GM23338 (cell line): ENCODE measurements at places on chromosomes 16 and 17.

DNA sequence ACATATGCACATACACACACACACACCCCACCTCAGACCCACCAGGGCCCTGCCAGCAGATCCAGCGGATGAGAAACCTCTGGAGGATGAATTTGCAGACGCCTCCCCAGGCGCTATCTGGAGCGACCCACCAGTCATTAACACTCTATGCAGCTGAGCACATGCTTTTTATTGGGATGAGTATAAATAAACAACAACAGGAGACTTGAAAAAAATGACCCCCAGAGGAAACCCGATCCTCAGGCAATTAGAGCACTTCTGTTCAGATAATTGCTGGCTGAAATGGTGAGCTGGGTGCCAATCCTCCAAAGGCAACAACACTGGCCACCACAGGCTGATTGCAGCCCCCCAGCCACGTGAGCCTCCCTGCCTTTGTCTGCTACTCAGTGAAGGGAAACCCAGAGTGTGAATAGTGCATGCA, 32.9 kb downstream of the DYNLRB2 start:
- no peak for DNase-seq

DNA sequence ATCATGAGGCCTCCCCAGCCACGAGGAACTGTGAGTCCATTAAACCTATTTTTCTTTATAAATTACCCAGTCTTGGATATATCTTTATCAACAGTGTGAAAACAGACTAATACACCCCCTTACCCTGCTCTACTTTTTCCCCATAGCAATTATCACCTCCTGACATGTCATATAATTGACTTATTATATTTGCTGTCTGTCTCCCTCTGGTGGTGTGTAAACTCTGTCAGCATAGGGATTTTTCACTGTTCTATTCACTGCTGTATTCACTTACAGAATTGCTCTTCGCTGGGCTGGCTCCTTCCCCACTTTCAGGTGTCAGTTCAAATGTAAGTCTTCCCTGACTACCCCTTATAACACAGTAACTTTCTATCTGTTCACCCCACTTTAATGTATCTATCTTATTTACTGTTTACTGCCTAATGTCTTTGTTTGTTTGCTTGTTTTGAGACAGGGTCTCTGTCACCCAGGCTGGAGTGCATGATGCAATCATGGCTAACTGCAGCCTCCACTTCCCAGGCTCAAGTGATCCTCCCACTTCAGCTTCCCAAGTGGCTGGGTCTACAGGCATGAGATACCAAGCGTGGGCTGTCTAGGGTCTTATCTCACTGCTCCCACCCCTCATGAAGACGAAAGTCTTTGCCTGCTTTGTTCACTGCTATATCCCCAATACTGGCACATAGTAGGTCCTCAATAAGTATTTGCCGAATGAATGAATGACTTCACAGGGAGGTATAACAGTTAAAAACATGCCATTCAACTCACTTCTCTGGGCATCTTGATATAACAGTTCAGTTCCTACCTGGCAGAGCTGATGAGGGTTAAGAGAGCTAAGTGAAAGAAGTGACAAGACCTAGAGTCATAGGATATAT, 52.4 kb upstream of the CDH3 start:
- DNase-seq = peak; percentile 50

DNA sequence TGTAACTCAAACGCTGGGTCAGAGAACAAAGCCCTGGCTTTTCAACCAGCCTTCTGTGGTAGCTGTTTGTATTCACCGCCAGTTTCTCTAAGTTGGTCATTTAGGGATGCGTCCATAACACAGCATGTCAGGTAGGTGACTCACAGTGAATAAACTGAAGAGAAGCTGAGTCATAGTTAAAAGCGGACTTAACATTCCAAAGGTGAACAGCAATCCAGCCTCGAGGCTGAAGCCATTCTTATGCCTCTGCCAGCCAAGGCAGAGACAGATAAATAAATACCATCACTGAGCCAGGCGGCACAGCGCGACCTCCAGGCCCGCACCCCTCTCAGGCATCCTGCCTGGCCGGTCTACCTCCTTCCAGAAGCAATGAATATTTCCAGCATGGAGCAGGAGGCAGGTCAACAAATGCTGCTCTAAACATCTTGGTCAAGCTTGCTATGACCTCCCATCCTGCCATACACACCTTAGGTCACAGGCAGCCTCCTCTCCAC, 12.4 kb upstream of the CACNG4 start:
- DNase-seq = peak; percentile 64

GRCh38 chr17:74904687-74905409, 11.4 kb upstream of the FADS6 start:
- DNase-seq = no peak

- DNase-seq = no peak
These were observed 254.7 kb upstream of the SOX9 start for GRCh38 chr17:71866095-71866494.

- DNase-seq = no peak
These were observed 56.3 kb upstream of the CDH11 start for GRCh38 chr16:65178151-65178550.

DNA sequence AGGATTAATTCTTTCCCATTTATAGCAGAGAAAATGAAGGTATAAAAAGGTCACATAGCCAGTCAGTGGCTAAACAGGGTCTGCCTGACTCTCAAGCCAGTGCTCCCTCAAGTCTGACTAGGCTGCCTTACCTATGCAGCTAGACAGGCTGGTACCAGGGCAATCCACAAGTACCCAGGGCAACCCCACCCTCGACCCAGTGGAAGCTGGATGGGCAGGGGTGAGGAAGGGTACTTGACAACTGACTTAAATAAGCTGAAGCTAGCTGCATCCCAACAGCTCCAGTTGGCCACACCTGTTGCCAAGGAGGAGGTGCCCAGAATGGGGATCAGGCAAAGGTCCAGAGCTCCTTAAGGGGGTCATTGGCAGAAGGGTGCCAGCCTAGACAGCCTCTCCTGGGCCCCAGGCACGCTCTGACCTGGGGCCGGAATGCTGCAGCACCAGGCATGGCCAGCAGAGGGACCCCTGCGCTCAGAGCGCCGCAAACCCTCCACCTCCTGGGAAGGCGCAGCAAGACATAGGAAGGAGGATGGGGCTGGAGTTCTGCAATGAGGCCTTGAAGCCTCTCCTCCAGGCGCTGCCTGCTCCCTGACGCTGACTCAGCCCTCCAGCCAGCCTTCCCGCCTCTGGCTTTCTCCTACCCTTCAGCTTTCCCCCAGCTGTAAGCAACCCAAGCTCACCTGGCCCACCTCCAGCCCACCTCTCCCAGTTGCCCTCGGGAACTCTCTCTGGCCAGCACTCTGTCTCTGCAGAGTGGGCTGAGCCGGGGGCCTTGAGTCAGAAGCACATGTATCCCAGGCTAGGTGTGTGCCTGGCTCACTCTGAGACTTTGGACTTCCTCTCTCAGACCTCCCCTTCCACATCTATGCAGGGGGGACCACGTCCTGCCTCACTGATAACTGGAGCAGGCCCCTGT, 28.8 kb downstream of the MPP2 start:
- peak; percentile 90 for DNase-seq

GRCh38 chr16:22624038-22624799, 113.5 kb downstream of the NPIPB5 start:
- no peak for DNase-seq

DNA sequence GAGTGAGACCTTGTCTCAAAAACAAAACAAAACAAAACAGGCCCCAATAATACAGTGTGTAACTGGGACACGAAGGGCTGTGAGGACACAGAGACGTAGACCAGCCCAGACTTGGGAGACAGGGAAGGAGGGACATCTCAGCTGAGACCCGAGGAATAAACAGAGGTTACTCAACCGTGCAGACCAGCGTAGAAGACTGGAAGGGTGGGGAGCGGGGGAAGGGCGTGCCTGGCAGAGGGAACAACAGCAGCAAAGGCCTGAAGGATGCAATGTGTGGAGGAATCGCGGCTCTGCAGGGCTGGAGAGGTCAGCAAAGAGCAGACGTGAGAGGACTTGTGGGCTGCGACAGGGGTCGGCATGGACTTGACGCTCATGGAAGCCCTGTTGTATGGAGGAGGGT, 11.6 kb upstream of the CES4A start:
- DNase-seq = peak; percentile 18

GRCh38 chr16:85590506-85590832, 22.7 kb upstream of the GSE1 start:
- DNase-seq = no peak

GRCh38 chr16:79535130-79535529, 65.4 kb downstream of the MAF start:
- DNase-seq = no peak

DNA sequence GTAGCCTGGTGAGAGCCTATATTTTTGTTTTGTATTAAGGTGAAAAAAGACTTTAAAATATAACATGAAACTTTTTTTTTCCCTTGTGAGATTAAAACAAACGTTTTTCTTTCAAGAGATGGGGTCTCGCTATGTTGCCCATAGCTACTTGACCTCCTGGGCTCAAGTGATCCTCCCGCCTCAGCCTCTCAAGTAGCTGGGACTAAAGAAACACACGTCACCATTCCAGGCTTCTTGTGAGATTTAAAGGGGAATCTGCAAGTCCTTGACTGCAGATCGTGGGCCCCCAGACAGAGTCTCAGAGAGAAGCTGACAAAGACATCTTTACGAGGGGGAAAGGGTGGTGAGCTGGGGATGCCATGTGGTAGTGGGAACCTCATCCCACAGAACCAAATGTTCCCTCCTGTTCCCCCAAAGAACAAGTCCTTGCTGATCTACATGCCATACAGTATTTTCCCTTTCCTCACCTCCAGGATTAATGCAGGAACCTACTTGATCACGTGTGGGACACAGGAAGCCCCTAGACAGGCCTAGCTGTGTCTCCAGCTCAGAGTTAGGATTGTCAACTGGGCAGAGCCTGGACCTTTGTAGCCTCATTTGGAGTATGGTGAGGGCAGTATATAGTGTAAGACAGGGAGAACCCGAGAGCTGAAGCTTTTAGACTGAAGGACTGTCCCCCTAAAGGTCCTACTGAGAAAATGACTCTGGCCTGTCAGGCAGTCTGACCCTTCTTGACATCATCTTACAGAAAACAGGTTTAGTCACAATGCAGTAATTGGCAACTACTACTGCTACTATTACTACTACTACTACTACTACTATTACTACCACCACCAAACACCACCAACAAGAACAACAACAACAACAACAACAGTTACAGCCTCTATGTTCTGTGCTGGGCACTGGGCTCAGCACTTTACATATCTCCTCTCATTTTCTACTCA, 4.1 kb downstream of the MAP3K14 start:
- DNase-seq = no peak

- DNase-seq = peak; percentile 93
These were observed 6.8 kb upstream of the NOTUM start for GRCh38 chr17:81967533-81968395.

- no peak for DNase-seq
These were observed 1.1 kb upstream of the GNA13 start for GRCh38 chr17:65057531-65058090.

DNA sequence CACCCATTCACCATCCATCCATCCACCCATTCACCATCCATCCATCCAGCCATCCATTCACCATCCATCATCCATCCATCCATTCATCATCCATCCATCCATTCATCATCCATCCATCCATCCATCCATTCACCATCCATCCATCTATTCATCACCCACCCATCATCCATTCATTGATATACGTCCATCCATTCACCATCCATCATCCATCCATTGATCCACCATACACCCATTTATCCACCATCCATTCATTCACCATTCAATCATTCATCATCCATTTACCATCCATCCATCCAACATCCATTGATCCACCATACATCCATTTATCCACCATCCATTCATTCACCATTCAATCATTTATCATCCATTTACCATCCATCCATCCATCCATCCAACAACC, 111.7 kb downstream of the ABCC12 start:
- no peak for DNase-seq

GRCh38 chr17:61457226-61457983, 5.2 kb downstream of the TBX4 start:
- peak; percentile 71 for DNase-seq

GRCh38 chr17:10051112-10051511, 146.0 kb upstream of the RCVRN start:
- no peak for DNase-seq

DNA sequence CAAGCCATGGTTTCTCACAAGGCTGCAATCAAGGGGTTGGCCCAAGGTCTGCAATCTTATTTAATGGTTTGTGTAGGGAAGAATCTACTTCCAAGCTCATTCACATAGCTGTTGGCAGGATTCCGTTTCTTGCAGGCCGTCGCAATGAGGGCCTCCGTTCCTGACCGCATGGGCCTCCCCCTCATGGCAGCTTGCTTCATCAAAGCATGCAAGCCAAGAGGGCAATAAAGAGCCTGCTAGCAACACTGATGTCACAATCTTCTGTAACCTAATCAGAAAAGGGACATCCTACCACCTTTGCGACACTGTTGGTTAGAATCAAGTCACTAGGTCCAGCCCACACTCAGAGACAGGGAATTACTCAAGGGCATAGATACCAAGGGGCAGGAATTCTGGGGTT, 95.5 kb downstream of the CCT6B start:
- no peak for DNase-seq
